ENCODE measurements at places on chromosomes 11 and 22. TPM values are rescaled to one million over a fixed set of nuclear protein-coding genes. Genes with fewer than 3 reads are reported as not detected.

GRCh38 chr11:134599299-134599771, 187.3 kb upstream of the B3GAT1 start:
- DNase-seq: no peak

GRCh38 chr11:73393011-73393380, 16.8 kb downstream of the RELT start:
- no peak for DNase-seq

GP1BB gene
- not detected for total RNA-seq

GRCh38 chr11:101096036-101096704, 33.4 kb downstream of the PGR start:
- no peak for DNase-seq

IPO7 gene
- 153 TPM for total RNA-seq

DNA sequence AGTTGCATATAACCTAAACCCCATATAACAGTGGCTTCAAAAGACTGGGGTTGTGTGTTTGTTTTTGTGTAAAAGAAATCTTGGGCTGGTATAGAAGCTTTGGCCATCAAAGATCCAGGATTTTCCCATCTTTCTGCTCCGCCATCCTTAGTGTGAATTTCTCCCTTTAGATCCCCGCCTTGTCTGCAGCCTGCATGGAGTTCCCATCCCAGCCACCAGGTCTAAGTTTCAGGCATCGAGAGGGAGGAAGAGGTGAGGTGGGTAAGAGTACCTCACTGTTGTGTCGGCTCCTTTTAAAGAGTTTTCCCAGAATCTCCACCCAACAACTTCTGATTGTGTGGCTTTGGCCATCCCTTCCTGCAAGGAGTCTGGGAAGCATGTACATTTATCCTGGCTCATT, 195.5 kb upstream of the SORL1-AS1 start:
- no peak for DNase-seq

Data from activated T-helper 1 cell treated with anti-CD3 and anti-CD28 coated beads, Interleukin-12 subunit alpha, Interleukin-12 subunit beta, Interleukin-2, Interleukin-4 antibody, amounts not matched to agents 30 ng/mL and 10 ng/mL and 1 ng/mL, durations not matched to agents 14 hours and 24 hours and 36 hours (primary cell).